Activated T-cell treated with anti-CD3 and anti-CD28 coated beads, Interleukin-2, amount 50 U/mL, for 48 hours (primary cell): ENCODE measurements at places on chromosomes 6 and 20.

DNA sequence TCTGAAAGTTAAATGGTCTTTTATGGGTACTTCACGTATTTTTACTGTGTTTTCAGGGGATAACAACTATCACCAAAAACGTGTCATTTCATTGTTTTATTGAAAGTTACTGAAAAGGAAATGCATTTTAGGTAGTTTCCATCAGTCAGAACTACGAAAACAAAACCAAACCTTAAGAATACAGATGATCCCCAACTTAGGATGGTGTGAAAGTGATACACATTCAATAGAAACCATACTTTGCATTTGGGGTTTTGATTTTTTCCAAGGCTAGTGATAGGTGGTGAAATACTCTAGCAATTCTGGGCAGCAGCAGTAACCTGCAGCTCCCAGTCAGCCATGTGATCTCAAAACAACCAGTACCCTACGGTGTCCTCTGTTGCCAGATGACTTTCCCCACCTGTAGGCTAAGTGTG, 25.9 kb upstream of the EFHC1 start:
- no peak for DNase-seq

DNA sequence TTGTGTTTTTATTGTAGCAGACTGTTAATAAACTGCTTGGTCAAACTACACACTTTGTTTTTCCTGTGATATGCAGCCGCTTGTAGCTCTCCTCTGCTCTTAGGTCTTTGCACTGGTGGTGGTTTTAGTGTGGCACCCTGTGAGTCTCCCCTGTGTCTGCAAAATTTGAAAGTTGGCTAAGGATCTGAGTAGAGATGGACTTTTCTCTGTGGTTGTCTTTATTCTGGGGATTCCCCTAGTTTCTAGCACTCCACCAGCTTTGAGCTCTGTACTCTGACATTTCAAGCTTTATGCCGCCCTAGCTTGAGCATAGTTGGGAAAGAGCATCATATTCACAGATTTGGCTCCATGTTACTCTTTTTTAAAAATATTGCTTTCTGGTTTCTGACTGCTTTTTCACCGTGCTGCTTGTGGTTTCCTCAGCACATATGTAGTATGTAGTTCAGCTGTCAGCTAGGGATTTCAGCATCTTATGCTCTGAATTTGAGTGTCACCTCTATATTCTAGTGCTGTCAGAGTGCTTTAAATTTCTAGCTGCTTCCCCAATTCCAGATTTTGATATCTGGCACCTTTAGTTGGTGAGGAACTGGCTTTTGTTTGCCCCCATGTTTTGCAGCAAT, 25.4 kb downstream of the CDYL start:
- no peak for DNase-seq

DNA sequence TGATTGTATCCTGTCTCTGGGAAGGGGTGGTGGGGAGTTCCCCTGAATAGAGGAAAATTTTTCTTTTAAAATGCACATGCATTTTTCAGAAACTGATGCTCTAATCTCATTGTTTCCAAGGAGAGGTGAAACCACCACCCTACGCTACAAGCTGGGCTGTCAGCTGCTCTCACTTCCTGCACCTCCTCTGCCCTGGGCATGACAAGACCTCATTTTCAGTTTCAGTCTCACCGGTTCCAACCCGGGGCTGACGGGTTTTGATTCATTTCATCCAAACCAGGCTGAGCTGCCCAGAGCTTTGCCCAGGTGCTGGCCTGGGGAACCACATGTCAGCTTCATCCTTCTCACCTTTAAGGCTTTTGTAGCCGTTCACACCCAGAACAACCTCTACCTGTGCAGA, 99.7 kb downstream of the EYA2 start:
- DNase-seq: peak; percentile 71

DNA sequence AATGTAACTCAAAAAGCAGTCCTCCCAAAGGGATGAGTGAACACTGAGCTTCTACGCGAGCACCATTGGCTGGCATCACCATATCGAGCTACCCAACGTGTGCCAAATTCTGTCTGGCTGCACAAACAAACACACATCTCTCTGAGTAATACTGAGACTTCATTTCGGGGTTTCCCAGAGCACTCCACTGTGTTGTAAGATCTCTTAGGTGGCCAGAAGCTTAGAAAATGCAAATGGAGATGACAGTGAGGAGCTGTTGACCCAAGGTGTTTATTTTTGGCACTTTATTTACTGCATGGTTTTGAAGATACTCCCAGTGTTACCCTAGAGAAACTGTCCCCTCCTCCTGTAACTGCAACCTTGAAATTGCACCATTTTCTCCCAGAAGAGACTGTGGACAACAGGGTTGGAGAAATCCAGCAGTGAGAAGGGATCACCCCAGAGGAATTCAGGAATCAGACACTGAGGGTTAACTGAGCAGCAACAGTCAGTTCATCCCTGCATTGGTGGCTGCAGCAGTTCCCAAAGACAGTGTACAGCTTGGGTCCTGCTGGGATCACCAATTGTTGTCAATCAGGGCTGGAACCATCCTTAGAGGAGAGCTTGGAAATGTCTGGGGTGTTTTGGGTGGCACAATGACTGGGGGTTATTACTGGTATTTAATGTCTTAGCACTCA, 1.0 kb upstream of the RIPOR2 start:
- no peak for DNase-seq

- DNase-seq: no peak
These were observed 81.9 kb downstream of the LRFN2 start for GRCh38 chr6:40505191-40505810.
